ENCODE measurements at places on chromosomes 6 and 20. TPM values are rescaled to one million over a fixed set of nuclear protein-coding genes. Genes with fewer than 3 reads are reported as not detected.

The PAK1IP1 gene
- total RNA-seq = 11.6 TPM

The FAM120B gene
- 34.9 TPM for total RNA-seq

The SLC22A2 gene
- total RNA-seq = not detected

DNA sequence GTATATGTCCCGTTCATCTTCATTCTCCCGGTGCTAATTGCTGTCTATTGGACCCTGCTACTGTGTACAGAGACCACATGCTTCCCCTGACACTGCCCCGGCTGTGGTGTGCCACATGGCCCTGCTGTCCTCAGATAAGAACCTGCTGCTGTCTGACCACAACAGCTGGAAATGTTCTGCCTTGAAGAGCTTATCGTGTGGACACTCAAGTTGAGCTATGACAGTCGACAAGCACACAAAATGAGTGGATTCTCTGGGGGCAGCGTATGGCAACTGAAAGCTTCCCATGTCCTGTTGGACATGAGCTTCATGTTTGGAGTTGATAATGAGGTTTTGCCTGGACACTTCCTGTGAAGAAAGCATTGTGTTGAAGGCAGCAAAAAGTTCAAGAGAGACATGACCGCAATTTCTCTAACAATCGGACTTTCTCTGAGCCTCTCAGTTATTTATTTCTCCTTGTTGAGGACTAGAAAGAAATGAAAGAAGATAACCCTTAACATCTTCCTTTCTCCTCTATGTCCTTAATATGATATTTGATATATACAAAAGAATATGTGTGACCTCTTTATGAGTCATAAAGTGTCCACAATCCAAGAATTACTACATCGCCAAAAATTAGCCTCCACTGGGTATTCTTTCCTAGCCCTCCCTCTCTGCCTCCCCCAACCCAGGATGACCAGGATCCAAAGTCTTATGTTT lies 187.1 kb upstream of the TCF21 start:
- DNase-seq = no peak

- no peak for DNase-seq
Observed at GRCh38 chr6:74645108-74645849, 560.6 kb downstream of the COL12A1 start.

GRCh38 chr6:36686668-36687513 lies 8.4 kb downstream of the CDKN1A start:
- no peak for DNase-seq

DNA sequence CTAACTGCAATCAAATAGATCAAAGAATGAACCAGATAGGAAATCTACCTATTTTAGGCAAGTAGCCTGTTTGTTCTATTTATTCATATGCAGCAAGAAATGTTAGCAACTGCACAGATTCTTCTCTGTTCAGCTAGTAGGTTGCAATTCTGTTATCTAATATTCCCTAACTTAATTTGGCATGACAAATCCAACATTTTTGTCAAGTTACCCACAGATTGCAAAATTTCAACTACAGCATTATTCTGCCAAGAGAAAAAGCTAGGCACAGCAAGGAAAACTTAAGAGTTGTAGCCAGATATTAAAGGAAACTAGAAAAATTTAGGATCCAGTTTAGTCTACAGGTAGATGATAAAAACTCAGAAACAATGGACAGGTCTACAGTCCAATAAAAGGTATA lies 104.4 kb upstream of the SYNCRIP start:
- no peak for DNase-seq

DNA sequence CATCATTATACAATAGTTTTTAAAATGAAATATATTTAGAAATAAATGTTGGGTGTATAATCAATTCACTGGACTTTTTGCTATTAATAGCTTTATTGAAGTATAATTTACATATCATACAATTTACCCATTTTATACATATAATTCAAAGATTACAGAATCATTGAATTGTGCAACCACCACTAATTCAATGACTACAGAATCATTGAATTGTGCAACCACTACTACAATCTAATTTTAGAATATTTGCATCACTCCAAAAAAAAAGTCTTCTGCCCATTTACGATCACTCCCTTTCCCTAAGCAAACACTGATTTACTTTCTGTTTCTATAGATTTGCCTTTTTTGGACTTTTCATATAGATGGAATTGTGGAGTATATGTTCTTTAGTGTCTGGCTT lies 35.1 kb upstream of the RIMS1 start:
- DNase-seq = no peak

GRCh38 chr6:105484238-105485161 lies 81.6 kb upstream of the PREP start:
- DNase-seq = no peak

DNA sequence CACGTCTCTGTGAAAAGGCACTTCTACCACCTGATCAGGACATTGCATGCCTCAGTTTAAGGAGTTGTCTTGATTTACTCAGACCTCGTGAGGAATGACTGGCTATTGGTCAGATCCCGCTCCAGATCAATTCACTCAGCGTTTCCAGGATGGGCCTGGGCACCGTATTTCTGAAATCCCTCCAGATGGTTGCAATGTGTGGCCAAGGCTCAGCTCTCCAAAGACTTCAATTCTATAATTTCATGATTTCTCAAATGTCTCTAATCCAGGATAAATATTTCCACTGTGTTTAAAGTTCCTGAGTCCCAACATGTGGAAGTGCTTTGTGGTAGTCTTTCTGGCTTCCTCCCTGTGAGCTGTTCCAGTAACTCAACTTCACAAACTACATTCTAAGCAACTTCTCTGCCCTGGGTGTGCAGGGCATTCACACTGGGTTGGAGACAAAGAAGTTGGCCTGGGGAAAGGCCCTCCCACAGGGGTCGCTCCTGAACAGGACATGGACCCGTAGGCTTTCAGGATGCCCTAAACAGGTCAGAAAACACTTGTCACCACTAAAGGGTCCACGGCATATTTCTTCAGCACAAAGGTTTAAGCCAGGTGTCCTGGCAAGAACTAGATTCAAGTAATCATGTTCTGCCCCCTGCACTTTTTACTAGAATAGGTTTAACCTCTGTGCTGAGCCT lies 212.1 kb downstream of the WDR27 start:
- DNase-seq = no peak

- DNase-seq = no peak
Observed at GRCh38 chr6:122077603-122078002, 321.8 kb upstream of the HSF2 start.
